ENCODE measurements at places on chromosomes 11 and 22.

GRCh38 chr11:16779436-16779835 is 41.0 kb downstream of the C11orf58 start:
- peak; percentile 69 for DNase-seq

DNA sequence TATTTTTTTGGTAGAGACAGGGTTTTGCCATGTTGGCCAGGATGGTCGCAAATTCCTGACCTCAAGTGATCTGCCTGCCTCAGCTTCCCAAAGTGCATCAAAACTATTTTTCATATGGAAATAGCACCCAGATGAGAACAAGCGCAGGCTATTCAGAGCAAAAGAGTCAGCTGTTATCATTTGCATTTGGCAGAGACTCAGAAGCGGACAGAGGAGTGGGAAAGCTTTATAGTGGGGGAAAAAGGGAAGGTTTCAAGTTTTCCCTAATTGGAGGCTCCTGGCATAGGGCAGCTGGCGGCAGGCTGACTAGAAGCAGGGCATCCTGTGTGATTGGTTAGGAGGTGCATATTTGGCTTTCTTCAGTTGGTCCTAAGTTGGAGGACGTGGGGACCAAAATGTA is 20.2 kb downstream of the ATG13 start:
- no peak for DNase-seq

DNA sequence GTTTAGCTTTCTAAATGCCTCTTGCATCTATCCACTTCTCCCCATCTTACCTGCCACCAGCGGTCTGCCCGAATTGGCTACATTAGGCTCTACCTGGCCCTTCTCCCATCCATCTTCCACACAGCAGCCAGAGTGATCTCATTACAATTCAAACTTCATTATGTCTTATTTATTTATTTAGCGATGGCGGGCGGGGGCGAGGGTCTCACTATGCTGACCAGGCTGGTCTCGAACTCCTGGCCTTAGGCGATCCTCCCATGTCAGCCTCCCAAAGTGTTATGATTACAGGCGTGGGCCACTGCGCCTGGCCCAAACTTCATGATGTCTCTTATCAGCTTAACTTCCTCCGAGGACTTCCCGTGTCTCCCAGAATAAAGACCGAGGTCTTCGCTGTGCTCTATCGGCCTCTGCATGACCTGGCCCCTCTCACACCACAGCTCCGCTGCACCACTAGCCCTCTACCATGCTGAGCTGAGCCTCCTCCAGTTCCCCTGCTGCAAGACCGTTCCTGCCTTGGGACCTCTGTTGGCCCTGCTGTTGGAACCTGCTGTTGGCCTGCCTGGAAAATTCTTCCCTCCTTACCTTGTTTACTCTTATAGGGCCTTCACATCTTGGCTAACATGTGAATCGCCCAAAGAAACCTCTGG is 870 bp upstream of the CTTN start:
- no peak for DNase-seq

DNA sequence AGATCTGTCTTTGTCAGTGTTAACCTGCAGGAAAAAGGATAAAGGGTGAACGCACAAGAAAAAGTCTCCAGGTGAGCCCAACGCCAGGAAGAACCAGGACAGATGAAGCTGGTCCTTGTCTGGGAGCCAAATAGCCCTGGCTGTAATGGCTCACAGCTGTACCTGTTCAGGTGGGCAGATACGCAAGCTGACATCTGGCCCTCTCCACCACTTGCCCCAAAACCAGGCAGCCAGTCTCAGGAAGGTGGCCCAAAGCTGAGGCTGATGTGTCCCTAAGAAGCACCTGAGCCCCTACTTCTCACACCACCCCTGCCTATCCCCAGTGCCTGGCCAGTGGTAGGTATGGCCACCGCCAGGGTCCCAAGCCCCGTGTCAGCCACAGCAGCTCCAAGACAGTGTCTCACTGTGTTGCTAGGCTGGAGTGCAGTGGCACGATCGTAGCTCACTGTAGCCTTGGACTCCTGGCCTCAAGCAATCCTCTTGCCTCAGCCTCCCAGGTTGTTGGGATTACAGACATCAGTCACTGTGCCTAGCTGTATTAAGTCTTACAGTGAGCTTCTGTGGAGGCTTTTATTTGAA is 14.8 kb downstream of the TOP3B start:
- DNase-seq = no peak

GRCh38 chr11:131279654-131280384 is 90.6 kb upstream of the NTM start:
- DNase-seq = no peak

DNA sequence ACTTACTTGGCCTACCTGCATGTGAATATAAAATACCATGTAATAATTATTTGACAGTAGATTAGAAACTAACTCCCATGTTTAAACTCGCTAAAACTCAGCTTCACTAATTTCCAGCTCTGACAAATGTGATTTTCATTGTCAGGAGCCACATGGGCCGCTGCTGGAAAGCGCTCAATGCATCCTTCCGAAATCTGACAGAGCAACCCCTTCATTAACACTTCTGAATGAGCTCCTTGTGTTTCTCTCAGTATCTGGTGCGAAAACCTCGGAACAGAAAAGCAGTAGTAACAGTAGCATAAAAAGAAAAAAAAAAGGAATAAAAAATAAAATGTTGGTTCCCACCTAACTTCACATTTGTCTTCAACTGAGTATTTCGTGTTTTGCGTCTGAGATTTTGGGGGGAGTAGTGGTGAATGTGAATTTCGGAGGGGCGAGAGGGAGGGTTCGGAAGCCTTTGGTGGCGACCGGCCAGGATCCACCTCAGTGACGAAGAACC is 710 bp downstream of the MTCH2 start:
- no peak for DNase-seq

DNA sequence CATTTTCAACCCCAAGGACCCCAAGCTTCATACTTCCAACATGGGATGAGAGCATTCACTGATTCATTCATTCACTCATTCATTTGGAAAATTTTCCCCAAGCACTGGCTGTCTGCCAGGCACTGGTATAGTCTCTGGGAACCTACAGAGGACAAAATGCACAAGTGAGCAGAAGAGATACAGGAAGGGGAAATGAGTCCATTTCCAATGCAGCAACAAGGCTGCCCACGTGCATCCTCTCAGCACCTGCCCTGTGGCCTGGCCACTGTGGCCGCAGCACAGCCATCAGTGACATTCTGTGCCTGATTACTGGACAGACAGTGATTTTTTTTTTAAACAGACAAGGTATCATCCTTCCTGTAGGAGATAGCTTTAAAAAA is 96.0 kb upstream of the PITPNB start:
- DNase-seq = no peak

DNA sequence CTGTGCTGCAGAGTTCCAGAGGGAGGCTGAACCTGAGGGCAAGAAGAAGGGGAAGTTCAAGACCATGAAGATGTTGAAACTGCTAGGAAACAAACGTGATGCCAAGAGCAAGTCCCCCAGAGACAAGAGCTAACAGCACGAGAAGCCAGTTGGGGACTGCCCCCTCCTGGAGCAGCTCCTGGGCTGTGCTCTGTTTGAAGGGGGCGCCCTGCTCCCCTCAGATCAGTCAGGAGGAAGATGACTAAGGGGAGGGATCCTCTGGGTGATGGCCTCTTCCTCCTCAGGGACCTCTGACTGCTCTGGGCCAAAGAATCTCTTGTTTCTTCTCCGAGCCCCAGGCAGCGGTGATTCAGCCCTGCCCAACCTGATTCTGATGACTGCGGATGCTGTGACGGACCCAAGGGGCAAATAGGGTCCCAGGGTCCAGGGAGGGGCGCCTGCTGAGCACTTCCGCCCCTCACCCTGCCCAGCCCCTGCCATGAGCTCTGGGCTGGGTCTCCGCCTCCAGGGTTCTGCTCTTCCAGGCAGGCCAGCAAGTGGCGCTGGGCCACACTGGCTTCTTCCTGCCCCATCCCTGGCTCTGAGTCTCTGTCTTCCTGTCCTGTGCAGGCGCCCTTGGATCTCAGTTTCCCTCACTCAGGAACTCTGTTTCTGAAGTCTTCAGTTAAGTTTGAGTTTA is 12.6 kb downstream of the C22orf23 start:
- no peak for DNase-seq

GRCh38 chr11:75625991-75626888 is 42.6 kb downstream of the MAP6 start:
- no peak for DNase-seq

DNA sequence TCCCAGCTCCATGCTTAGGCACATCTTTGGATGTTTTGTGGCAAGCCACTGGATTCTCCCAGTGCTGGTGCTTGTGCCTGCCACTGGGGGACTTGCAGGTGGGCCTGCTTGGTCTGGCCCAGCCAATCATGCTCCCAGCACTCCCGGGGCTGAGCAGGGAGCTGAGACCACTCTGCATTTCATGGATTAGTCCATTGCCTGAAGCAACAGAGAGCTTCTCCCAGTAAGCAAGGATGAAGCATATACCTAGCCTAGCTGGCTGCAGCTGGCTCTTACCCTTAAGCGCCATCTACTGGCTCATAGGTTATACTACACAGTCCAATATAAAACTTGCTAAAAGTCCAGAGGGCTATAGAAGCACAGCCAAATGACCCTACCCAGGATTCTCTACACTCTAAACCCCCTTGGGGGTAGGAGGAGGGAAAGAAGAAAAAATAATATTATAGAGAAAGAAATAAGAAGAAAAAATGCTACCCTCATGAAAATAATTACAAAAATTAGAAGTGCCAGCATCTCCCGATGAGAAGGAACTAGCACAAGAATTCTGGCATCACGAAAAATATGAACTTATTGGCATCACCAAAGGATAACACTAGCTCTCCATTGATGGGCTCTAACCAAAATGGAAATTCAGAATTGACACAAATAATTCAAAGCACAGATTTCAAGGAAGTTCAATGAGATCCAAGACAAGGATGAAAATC is 275.3 kb downstream of the C11orf87 start:
- DNase-seq = peak; percentile 21

GRCh38 chr11:128045094-128045725 is 542.1 kb downstream of the ETS1 start:
- no peak for DNase-seq

- no peak for DNase-seq
Observed at GRCh38 chr22:41992496-41992895, 6.1 kb upstream of the WBP2NL start.

DNA sequence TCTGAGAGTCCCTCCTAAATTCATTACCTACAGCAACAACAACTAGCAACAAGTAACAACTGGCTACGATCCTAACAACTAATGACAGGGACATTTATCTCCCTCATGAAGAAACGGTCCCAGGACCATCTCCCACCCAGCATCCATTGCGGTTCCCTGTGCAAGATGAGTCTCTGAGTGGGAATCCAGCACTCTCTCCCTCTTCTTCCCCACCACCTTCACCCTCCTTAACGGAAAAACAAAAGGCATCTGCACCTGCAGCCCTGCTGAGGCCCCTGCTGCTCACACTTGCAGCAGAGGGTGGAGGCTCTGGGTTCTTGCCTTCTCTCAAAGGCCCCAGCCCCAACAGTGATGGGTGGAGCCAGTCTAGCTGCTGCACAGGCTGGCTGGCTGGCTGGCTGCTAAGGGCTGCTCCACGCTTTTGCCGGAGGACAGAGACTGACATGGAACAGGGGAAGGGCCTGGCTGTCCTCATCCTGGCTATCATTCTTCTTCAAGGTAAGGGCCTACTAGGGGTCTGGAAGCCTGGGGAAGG is at the start of gene CD3G:
Gene CD3G, plus strand, starts transcription at position 364 of the 535 bp plus-strand sequence. Its CDS starts 80 bp downstream, at position 444.
- no peak for DNase-seq

Measured in left lung (tissue), 14 donors.